Choroid plexus epithelial cell (primary cell): ENCODE measurements at places on chromosomes 11 and 22.

GRCh38 chr11:22920939-22921565 is 60.8 kb upstream of the CCDC179 start:
- DNase-seq, result peak; percentile 86

- no peak for DNase-seq
Measured at GRCh38 chr11:134079317-134079716, 10.4 kb downstream of the JAM3 start.

DNA sequence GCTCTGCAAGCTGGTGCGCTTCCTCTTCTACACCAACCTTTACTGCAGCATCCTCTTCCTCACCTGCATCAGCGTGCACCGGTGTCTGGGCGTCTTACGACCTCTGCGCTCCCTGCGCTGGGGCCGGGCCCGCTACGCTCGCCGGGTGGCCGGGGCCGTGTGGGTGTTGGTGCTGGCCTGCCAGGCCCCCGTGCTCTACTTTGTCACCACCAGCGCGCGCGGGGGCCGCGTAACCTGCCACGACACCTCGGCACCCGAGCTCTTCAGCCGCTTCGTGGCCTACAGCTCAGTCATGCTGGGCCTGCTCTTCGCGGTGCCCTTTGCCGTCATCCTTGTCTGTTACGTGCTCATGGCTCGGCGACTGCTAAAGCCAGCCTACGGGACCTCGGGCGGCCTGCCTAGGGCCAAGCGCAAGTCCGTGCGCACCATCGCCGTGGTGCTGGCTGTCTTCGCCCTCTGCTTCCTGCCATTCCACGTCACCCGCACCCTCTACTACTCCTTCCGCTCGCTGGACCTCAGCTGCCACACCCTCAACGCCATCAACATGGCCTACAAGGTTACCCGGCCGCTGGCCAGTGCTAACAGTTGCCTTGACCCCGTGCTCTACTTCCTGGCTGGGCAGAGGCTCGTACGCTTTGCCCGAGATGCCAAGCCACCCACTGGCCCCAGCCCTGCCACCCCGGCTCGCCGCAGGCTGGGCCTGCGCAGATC is 16.5 kb downstream of the P2RY2 start:
- DNase-seq, result no peak

DNA sequence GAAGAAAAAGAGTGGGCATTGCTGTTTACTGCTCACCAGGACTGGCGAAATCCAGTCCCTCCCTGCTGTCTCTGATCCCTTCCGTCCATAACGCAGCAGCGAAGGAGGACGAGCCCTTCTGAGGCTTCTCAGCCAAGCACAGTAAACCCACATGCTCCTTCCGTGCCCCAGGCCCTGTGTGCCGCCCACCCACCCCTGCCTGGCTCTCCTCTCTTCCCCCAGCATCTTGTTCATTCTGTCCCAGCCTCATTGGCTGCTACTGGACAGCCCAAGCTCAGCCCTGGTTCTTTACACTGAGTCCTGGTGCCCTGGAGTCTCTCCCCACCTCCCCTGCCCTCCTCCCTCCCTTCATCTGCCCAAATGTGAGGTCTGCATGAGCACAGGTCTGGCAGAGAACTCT is 559.7 kb downstream of the BRD1 start:
- DNase-seq, result no peak

- no peak for DNase-seq
Measured at GRCh38 chr11:14073849-14074476, 111.4 kb downstream of the SPON1 start.

DNA sequence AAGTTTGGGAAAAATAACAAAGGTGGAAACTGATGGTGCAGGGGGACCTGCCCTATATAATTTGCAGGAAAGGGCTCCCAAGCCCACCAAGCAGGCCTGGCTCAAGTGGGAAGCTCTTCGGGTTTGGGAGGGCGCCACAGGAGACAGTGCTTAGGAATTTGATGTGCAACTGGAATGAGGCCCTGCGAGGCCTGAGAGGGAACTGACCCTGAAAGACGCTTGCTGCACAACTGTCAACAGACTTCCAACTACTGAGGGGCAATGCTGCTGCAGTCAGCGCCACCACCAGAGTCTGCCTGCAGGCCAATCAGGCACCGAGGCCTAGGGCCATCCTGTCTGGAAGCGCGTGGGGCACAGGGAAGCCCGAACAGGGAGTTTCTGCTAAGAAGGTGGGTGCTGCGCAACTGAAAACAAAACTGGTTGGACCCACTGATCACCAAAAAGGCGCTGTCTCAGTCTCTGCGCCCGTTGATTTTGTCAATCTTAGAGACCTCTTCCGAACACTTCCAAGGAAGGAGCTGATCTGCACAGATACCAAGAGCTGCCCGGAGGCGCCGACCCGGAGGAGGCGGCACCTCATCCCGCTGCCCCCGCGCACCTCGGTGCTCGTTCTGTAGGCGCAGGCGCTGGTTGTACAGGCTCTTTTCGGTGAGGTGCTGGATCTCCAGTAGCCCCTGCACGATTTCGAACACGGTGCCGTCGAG is 667 bp downstream of the DGCR6L start:
- no peak for DNase-seq

GRCh38 chr11:86374586-86374985 is at the start of gene CCDC81:
Gene CCDC81 (plus strand): TSS chr11:86374887. CDS start chr11:86375164, 277 bp downstream.
- peak; percentile 28 for DNase-seq

DNA sequence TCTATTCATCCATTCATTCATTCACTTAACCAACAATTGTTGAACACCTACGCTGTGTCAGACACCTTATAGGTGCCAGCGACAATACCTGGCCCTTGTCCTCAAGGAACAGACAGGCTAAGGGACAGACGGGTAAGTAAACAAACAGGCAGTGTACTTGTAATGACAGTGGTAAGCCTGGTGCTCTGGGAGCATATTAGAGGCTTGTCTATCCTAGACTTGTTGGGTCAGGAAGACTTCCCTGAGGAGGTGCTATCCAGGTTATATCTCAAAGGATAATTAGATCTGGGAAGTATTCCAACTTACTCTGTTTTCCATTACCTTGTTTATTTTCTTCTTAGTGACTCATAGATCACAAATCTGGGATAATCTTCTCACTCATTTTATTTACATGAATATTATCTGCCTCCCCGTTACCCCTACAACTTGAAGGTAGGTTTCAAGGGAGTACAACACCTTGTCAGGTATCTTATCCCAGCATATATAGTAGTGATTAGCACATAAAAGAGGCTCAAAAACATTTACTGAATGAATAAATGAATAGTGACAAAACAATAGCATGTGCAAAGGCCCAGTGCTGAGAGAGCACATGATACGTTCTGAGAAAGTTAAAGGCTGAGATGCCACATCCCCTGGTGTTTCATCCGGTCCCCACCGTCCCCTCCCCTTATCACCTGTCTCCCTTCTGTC is 75.3 kb upstream of the NCAM1 start:
- DNase-seq, result no peak

DNA sequence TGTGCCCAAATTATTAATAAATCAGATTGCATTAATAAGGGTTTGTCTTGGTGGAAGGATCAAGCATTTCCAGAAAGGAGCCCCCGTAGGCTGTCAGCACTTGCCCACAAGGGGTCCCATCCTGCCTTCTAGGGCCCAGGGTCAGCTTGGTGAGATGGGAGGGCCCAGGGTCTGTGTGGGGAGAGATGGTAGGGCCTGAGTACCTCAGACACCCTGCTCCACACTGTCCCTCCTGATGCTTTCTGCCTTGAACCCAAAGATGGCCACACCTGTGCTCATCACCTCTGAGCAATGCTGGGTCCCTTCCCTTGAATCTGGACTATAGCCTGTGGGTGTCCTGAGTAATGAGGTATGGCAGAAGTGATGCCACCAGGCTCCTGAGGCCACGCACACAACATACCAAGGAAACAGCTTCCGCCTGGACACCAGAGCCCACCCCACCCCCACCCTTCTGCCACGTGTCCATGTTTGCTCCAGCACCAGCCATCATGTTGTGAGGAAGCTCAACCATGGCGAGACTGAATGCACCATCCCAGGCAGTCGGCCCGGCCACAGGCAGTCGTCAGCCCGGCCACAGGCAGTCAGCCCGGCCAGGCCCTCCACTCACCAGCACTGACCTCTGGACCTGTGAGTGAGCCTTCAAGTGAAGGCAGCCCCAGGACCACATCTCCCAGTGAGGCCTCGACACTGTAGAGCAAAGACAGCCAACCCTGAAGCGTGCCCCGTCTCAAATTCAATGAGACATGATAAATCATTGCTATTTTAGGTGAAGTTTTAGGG is 6.8 kb downstream of the BET1L start:
- no peak for DNase-seq

- no peak for DNase-seq
Measured at GRCh38 chr11:128372977-128373376, 214.4 kb downstream of the ETS1 start.

DNA sequence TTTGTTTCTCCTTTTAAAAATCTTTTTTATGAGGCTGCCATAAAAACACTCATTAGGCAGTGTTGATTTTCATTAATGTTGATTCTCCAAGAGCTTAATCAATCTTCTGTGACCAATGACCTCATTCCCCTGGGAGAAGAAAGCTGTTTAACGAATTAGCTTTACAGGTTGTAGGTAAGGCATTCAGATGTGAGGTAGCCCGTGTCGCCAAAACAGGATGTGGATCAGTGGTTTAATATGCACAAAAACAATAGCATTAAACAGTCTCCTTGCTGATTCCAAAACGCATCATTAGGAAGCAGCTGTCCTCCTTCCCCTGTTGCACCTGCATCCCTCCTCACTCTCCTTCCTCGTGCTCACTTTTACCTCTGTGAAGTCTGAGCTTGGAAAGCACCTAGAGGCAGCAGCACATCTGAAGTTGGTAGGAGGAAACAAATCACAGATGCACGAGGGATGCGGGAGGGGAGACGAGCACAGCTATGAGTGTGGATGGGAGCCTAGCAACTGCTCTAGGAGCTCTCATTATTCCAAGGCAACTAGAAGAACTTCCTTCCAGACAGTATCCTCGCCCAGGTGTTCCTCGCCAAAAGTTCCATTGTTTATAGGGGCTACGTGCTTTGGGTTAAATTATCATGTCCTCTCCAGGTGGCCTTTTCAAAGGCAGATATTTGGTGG is 179.4 kb upstream of the SNX19 start:
- DNase-seq, result no peak

GRCh38 chr22:49508561-49508960 is 319.1 kb downstream of the BRD1 start:
- no peak for DNase-seq

DNA sequence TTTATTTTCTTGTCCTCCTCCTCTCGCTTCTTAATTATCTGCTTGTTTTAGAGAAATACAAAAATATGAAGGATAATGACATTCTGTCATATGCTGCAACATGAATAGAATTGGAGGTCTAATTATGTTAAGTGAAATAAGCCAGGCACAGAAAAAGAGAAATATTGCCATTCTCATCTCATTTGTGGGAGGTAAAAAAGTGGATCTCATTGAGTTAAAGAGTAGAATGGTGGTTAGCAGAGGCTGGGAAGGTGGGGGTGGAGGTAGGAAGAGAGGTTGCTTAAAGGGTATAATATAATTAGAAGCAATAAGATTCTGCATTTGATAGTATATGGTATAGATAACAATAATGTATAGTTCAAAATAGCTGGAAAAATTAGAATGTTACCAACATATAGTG is 231.3 kb downstream of the JRKL start:
- no peak for DNase-seq

GRCh38 chr22:25750569-25751173 is 8.7 kb downstream of the MYO18B start:
- DNase-seq, result no peak

- DNase-seq, result no peak
Measured at GRCh38 chr22:29956680-29957079, 73.7 kb downstream of the MTMR3 start.

DNA sequence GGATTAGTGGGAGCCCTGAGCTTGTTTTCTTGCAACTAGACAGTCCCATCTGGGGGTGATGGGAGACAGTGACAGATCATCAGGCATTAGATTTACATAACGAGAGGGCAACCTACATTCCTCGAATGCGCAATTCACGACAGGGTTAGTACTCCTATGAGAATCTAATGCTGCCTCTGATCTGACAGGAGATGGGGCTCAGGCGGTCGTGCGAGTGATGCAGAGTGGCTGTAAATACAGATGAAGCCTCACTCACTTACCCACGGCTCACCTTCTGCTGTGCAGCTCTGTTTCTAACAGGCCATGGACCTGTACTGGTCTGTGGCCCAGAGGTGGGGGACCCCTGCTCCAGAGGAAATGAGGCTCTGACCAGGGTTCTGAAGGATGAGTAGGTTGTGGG is 125.5 kb downstream of the FBXO7 start:
- DNase-seq, result no peak
